ENCODE measurements at places on chromosomes 1 and 21.

- DNase-seq: no peak
These were observed 33.8 kb downstream of the OR10J1 start for GRCh38 chr1:159473335-159473734.

- no peak for DNase-seq
These were observed 59.3 kb downstream of the TOR1AIP2 start for GRCh38 chr1:179818260-179818659.

- no peak for DNase-seq
These were observed 186.8 kb downstream of the LTN1 start for GRCh38 chr21:28805885-28806284.

- no peak for DNase-seq
These were observed 138.2 kb downstream of the SDCCAG8 start for GRCh38 chr1:243394066-243394465.

DNA sequence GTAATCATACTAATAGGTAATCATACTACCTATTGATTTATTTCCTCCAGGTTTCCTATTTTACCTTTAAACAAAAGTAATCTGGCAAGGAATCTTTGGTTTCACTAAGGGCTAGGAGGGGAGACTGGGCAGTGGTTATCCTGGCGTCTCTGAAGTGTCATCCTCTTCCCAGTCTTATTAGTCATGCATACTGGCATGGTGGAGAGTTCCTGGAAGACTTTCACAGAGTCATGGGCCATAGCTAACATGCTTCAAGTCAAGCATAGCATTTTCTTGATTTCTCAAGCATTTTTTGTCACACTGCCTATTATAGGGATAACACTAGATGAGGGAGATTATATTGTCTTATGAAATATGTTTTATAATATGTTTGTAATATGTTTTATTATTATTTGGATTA lies 64.0 kb upstream of the ASB17 start:
- no peak for DNase-seq

- DNase-seq: no peak
These were observed 9.8 kb downstream of the ITSN1 start for GRCh38 chr21:33651965-33652680.

- DNase-seq: no peak
These were observed 9.5 kb downstream of the ATP1B1 start for GRCh38 chr1:169115891-169116585.
